ENCODE measurements at places on chromosomes 12 and 14. TPM values are rescaled to one million over a fixed set of nuclear protein-coding genes. Genes with fewer than 3 reads are reported as not detected.

VEZT gene
- total RNA-seq, result 214 TPM

DNA sequence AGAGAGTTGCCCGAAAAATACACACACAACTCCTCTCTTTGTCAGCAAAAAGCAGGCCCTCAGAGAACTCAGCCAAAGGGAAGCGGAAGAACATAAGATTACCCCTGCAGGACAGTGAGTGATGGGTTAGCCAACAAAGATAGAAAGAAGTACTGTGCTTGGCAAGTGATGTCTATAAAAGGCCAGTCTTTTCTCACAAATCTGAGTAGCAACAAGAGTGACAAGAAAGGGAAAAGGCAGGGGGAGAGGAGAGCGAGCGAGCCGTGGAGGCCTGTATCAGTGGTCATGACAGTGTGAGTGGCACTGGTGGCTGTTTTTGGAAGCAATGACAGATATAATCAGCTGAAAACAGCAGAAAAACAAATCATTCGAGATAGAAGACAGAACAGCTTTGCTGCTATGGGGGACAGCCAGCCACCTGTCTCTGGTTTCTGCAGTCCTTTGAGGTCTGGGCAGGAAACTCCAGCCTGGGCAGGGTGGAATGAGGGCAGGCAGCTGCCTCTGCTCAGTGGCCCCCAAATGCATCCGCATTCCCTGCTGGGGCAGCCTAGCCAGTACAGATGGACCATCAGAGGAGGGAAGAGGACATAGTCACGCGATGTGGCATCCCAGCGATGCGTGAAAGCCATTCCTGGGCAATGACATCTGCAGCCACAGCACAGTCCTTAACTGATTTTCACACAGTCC lies 74.7 kb downstream of the TRIM9 start:
- H3K4me3 ChIP-seq, result no peak overlapping the region
- no peaks in the 10 kb centered on the region for H3K27me3 ChIP-seq
- DNase-seq, result no peak
- no peaks in the 10 kb centered on the region for H3K4me1 ChIP-seq
- H3K27ac ChIP-seq, result peak overlapping the region; percentile 30

DNA sequence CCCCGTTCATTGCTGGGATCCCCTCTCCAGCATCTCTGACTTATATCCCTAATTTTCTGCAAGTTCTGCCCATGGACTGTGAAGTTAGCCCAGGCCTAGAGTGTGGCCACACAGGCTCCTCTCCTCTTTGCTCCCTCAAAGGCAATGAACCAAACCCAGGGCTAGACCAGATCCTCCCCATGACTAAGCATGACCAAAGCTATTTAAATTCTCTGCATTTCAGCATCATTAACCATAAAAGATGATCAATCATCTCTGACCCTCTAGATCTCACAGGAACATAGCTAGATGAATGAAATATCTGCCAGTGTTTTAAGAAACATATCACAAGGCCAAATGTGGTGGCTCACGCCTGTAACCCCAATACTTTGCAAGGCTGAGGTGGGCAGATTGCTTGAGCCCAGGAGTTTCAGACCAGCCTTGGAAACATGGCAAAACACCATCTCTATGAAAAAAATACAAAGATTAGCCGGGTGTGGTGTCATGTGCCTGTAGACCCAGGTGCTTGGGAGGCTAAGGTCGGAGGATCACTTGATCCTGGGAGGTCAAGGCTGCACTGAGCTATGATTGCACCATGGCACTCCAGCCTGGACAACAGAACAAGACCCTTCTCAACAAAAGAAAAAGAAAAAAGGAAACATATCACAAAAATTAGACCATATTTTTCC lies 2.2 kb upstream of the KRT3 start:
- no peaks in the 10 kb centered on the region for H3K27me3 ChIP-seq
- no peaks in the 10 kb centered on the region for H3K4me1 ChIP-seq
- no peak overlapping the region for H3K27ac ChIP-seq
- H3K4me3 ChIP-seq, result no peak overlapping the region
- no peak for DNase-seq
- H3K36me3 ChIP-seq, result no peaks in the 10 kb centered on the region

CD69 gene
- not detected for total RNA-seq

DNA sequence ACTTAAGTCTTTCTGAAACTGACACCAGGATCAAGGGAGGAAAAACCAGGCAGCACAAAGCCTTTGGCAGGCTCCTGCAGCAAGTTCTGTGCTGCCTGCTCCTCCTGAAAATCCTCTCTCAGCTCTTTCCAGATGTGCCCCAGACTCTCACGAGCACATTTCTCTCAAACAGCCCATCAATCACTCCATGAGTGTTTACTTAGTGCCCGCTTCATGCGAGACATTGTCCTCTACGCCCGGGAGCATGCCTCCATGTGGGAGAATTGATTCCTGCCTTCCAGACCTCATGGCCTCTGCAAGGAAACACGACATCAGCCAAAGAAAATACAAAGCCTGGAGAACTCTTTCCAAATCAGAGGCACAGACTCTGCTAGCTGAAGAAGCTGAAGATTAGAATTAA lies 46.5 kb upstream of the TSPAN11 start:
- DNase-seq, result no peak
- H3K36me3 ChIP-seq, result no peaks in the 10 kb centered on the region
- no peak overlapping the region for H3K27ac ChIP-seq
- H3K4me1 ChIP-seq, result no peaks in the 10 kb centered on the region

DNA sequence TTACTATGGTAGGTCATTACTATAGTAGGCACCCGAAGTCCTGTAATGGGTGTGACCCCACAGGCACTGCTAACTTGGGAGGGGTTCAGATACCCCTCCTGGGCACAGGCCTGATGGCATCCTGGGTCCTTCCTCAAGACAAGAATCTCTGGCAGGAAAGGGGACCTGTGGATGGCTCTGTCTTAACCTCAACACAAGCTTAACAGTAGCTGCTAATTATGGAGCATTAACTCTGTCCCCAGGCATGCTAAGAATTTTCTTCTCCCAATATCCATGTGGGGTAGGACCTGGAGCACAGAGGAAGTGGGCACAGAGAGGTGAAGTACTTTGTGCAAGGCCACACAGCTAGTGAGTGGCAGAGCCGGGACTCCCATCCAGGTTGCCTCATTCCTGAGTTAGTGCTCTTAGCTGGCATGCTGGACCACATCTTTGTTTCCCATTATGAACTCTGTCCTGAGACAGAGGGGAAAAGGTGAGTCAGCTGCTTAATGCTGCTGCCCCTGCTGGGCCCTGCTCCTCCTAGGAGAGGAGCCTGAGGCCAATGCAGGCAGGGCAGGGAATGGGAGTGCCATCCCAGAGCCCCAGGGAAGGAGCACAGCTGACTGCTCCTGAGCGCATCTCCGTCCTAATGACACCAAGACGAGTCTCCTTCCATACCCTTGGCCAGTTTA lies 32.1 kb downstream of the GALNT16 start:
- H3K4me1 ChIP-seq, result no peaks in the 10 kb centered on the region
- no peak overlapping the region for H3K27ac ChIP-seq
- no peak overlapping the region for H3K4me3 ChIP-seq
- no peaks in the 10 kb centered on the region for H3K36me3 ChIP-seq

DNA sequence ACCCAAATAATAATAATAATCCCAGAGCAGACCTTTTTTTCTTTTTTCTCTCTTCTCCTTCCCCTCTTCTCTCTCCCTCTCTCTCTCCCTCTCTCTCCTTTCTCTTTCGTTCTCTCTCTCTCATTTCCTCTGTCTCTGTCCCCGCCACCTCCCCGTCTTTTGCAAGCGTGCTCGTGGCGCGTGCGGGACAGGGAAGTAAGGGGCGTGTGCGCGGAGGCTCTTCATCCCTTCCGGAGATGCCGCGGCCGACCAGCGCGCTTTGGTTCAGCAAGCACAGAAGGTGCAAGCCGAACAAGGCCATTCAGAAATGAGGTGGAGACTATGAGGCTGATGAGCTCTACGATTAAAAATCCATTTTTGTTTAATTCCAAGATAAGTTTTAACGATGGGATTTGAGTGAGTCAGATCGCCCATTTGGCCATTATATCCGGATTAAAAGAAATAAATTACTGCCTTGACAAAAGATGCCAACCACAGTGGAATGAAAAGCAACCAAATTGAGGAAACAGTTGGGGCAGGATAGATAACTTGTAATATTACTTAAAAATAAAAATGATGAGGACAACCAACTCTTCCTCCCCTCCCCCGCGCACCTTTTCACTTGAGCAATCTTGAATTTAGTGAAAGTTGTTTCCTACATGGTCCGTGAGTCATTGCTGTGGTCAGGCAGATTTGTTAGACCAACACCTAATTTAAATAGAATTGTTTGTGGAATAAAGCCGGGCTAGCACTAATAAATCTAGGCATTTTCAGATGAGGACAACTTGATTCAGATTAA lies 1.2 kb upstream of the AMIGO2 start:
- no peak overlapping the region for H3K27ac ChIP-seq
- H3K27me3 ChIP-seq, result peaks cover 19% of the 10 kb centered on the region
- peak; percentile 72 for DNase-seq
- no peaks in the 10 kb centered on the region for H3K36me3 ChIP-seq

DNA sequence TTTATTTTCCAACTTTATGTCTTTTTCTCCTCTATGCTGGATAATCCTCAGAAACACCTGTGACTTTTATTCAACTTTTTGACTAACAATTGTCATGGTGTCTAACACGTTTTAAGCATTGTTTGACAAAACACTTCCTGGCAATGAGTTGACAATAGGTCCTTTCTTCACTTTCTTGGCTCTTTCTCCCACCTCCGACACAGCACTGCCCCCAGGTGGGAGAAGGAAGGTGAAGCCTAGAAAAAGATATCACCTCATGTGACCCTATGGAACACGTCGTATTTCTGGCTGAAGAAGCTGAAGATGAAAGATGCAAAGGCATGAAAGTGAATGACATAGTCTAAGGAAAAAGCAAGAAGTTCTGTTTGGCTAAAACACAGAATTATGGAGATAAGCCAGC lies 430.0 kb downstream of the ETNK1 start:
- peak; percentile 93 for DNase-seq
- H3K4me3 ChIP-seq, result no peak overlapping the region
- no peaks in the 10 kb centered on the region for H3K27me3 ChIP-seq
- H3K27ac ChIP-seq, result no peak overlapping the region
- no peaks in the 10 kb centered on the region for H3K4me1 ChIP-seq

- H3K36me3 ChIP-seq, result no peaks in the 10 kb centered on the region
- no peaks in the 10 kb centered on the region for H3K27me3 ChIP-seq
- H3K4me1 ChIP-seq, result no peaks in the 10 kb centered on the region
These were observed 21.2 kb upstream of the NINJ2 start for GRCh38 chr12:684416-684815.

DNA sequence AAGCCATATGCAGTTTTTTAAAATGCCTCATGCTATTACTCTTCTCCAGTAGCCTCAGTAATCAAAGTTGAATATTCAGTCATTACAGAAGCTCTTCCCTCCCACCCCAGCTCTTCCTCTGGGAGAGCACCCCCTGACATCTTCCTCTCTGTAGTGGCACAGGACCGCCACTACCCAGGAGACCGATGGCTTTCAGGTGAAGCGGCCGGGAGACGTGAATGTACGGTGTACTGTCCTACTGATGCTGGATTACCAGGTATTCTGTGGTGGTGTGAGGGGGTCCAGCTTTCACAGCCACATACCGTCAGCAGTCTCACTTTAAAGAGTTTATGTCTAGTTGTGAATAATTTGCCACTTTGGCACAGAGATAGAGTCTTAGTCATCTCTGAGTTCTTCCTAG lies 4.6 kb downstream of the SMARCD1 start:
- H3K4me3 ChIP-seq, result no peak overlapping the region
- H3K27me3 ChIP-seq, result no peaks in the 10 kb centered on the region
- no peaks in the 10 kb centered on the region for H3K4me1 ChIP-seq

GRCh38 chr14:61284001-61284400 lies 2.9 kb upstream of the TMEM30B start:
- DNase-seq, result no peak
- H3K36me3 ChIP-seq, result no peaks in the 10 kb centered on the region
- no peaks in the 10 kb centered on the region for H3K4me1 ChIP-seq
- H3K4me3 ChIP-seq, result no peak overlapping the region

CRIP1 gene
- 50.3 TPM for total RNA-seq

DNA sequence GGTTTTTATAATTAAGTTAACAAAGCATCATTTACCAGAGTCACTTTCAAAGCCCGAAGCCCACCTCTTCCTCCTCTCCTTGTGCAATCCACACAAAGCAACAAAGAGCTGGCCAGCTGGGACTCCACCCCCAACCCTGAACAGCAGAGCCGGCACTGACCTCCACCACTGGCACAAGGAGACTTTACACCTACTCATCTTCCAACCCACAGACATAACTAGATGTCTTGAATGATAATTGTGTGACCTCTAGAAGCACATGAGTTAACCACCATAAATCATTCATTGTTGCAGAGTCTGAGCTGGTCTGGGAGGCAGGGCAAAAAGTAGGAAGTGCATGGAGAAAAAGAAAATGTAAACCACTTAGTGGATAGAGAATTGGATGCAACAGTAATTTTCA lies 72.2 kb downstream of the ST8SIA1 start:
- H3K4me3 ChIP-seq, result no peak overlapping the region
- H3K36me3 ChIP-seq, result no peaks in the 10 kb centered on the region
- DNase-seq, result peak; percentile 66
- H3K27ac ChIP-seq, result peak overlapping the region; percentile 89
- H3K4me1 ChIP-seq, result no peaks in the 10 kb centered on the region

DNA sequence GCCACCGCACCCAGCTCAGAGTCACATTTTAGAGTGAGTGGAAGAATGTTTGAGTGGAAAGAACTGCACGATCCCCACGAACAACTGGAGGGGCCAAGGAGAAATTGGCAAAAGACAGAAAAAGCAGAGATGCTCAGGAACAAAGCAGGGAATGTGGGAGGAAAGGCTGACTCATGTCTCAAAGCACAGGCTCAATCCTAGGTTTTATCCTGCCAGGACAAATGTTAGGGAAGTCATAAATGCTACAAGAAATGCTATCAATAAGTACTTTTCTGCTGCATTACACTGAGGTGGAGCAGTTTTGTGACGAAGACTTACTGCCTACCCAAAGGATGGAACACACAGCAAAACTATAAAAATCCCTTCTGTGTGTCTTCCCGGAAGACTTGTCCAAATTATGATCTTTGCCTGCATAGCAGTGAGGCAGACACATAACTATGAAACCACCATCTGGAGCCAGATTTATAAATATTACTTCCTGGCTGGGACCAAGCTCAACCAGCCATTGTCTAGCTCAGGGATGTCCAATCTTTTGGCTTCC lies 26.7 kb downstream of the NIN start:
- peaks cover 11% of the 10 kb centered on the region for H3K27me3 ChIP-seq
- no peak overlapping the region for H3K4me3 ChIP-seq
- H3K36me3 ChIP-seq, result no peaks in the 10 kb centered on the region
- no peaks in the 10 kb centered on the region for H3K4me1 ChIP-seq
- DNase-seq, result no peak
- H3K27ac ChIP-seq, result no peak overlapping the region

- H3K4me1 ChIP-seq, result no peaks in the 10 kb centered on the region
- H3K4me3 ChIP-seq, result no peak overlapping the region
- H3K27ac ChIP-seq, result no peak overlapping the region
- H3K36me3 ChIP-seq, result no peaks in the 10 kb centered on the region
These were observed 197.6 kb downstream of the PHETA1 start for GRCh38 chr12:111171345-111171744.

DNA sequence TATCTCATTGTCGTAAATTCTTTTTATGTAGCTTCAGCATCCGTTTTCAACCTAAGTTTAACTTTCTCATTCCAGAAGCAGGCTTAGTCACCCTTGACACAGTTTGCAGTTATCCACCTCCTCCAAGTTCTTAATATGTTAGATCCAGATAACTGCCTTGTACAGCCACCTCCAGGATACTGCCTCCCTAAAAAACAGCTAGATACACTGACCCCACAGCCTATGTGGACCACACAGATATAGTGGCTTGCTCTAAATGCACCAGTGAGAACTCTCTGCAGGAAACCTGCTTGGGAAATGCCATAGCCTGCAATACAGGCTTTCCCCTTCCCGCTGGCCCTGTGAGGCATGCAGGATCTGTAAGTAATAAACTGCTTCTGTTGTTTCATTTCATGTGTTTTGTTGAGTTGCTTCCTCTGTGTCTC lies 11.1 kb upstream of the RTL1 start:
- no peak overlapping the region for H3K4me3 ChIP-seq
- no peaks in the 10 kb centered on the region for H3K4me1 ChIP-seq
- H3K36me3 ChIP-seq, result no peaks in the 10 kb centered on the region
- peaks cover 10% of the 10 kb centered on the region for H3K27me3 ChIP-seq
- DNase-seq, result no peak
- no peak overlapping the region for H3K27ac ChIP-seq
